Smooth muscle cell of the umbilical artery (primary cell): ENCODE measurements at places on chromosomes 12 and 14. TPM values are rescaled to one million over a fixed set of nuclear protein-coding genes. Genes with fewer than 3 reads are reported as not detected.

Gene HOXC6
- 4.2 and 4.7 TPM in 2 replicates for total RNA-seq

Gene KRT84
- not detected in 2 replicates for total RNA-seq

Gene TMEM63C
- 0.30 and 0.46 TPM in 2 replicates for total RNA-seq

Gene DPPA3
- total RNA-seq: not detected in 2 replicates

Gene ZC2HC1C
- 0.60 and 0.89 TPM in 2 replicates for total RNA-seq

Gene SPIC
- not detected in 2 replicates for total RNA-seq

Gene PRKAB1
- 9.8 and 12.2 TPM in 2 replicates for total RNA-seq

Gene KCNH3
- total RNA-seq: under 0.01 and 0.14 TPM in 2 replicates

Gene PELI2
- 1.0 and 4.5 TPM in 2 replicates for total RNA-seq
